Urinary bladder (tissue), 4 donors: ENCODE measurements at places on chromosomes 6 and 20. TPM values are rescaled to one million over a fixed set of nuclear protein-coding genes. Genes with fewer than 3 reads are reported as not detected.

DNA sequence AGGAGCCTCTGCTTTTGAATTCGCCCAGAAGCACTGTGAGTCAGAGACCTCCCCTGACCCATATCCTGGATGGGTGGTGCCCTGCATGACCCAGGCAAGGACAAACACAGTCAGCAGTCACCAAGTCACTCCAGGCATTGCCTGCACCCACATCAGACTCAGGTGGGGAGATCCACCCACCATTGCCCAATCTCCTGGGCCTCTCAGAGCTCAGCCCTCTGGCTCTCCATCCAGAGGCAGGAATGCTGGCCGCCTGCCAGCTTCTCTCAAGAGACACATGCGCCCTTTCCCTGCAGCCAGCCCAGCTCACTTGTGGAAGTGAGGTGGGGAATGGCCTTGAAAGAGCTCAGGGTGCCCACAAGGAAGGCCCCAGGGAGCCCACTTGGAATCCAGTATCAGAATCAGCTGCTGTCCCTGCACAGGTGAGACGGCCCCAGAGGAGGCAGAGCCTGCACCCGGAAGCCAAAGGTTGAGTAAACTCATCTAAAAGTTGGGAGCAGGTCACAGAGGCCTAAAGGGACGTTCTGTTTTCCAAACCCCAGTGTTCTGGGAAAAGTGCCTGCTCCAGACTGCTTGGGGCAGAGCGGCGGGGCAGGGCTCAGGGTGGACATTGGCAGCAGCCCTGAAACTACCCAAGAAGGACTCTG, 129.8 kb downstream of the PREX1 start:
- no peak for DNase-seq

- DNase-seq = no peak
Observed at GRCh38 chr6:63174173-63174572, 37.1 kb upstream of the FKBP1C start.

- DNase-seq = no peak
Observed at GRCh38 chr6:61809004-61809595, 476.9 kb downstream of the KHDRBS2 start.

DNA sequence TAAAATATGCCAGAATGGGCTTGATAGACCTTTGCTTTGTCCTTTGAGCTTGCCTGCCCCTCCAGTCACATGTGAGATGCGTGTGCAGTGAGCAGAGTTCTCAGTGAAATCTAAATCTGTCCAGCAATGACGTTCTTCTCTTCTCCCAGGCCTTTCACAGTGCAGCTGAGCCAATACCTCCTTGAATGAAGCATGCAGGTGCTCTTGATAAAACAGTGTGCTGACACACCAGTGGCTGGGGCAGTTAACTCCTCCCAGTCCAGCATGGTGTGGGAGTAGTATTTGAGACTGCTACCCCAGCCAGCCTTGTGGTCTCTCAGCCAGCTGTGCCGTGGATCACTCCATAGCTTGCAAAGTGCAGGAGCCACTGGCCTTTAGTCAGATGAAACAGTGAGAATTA, 240.5 kb downstream of the FARS2 start:
- DNase-seq = no peak

DNA sequence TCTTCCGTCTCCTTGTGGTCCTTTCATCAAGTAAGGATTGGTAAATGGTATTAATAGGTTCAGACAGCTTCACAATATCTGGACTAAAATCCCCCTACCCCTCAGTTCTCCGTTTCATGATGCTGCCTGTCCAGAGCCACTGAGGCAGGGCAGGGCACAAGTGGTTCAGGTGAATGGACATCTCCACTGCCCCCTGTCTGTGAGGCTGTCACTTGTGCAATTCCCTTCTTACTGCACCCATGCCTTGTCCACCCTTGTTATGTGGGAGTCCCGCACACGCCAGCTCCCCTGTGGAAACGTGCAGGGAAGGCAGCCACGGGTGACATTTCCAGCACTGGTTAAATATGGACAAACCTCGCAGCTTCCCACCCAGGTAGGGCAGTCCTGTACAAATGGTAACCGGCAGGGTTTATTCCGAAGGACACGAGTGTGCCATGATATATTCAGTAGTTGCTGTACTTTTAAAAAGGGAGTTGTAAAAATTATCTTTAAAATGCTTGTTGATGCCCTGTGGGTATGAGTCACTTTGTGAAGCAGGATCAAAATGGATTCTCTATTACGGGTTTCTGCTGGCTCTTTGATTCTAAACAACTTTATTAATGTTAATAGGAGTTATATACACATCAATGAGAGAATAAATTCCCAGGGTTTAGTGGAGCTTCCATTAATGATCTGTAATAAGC, 73.5 kb downstream of the FYN start:
- no peak for DNase-seq

DNA sequence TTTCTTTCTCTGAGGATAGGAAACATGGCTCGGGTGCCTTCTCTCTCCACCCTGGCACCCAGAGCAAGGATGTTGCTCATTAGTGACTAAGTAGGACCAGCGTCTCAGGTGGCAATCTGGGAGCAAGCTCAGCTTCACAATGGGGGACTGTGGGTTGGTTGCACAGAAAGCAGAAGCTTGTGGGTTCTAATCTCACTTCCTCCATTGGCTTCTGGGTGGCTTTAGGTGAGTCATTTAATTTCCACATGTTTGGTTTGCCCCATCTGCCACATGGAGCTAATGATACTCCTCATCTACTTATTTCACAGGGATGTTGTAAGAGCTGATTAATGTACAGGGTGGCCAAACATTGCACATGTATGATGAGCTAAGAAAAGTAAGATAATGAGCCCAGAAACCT, 54.8 kb upstream of the AKIRIN2 start:
- no peak for DNase-seq

The EDN3 gene
- polyA plus RNA-seq = 0.24 TPM

DNA sequence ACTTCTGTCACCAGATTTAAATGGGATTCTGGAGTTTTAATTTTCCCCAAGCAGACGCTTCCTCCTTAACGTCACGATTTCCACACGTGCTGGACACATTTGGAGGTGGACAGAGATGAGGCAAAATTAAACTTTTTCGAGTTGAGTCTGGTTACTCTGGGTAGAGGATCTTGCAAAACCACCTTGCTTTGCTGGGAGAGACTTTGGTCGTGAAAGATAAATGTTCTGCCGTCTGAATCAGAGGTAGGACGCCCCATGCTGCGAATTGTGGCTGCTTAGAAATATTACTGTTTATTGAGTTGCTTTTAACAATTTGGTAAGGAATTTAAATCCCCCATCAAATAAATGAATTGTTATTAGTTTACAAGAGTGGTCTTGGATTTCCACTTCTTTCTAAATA, 46.8 kb downstream of the CTCFL start:
- no peak for DNase-seq

DNA sequence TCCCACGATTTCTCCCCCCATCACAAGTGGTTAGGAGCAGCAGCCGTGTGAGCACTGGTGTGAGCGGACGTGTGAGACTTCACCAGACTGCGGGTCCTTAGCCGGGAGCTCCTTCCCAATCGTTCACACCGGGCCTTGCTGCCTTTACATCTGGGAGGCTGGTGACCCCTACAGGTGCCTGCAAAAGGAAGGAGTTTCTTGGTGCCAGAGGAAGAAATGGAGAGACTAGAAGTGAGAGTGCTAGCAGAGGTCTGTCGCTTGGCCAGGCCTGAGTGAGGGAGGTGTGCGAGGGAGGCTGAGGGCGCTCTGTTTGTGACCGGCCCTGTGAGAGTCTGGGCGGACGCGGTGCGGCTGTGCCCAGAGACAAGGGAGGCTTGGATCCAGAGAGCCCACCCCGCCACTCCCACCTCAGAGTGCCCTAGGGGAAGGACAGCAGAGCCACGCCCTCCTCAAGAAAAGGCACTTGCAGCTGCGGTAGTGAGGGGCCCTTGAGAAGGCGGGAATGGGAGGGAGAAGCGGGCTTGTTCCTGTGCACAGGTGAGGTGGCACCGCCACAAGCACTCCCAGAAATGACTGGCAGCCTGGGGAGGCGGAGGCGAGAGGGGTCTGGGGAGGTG, 10.0 kb upstream of the ARMC2 start:
- no peak for DNase-seq

DNA sequence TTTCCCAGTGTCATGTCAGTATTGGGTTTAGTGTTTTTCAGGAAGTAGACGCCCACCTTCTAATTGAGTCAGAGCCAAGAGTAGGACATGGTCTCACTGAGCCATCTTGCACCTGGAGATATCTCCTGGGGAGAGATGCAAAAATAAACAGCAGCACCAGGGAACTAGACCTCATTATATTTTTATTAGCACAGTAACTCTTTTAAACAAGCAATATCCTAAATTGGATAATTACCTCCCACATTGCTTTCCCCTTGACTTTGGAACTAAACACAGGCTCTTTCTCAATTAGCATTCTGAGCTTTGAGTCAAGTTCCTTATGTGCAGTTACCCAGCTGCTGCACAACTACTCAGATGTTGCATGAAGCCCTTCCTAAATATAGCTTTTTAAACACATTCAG, 175.4 kb downstream of the IBTK start:
- DNase-seq = no peak

- no peak for DNase-seq
Observed at GRCh38 chr20:44800391-44801046, 9.8 kb downstream of the RIMS4 start.

The HDGFL1 gene
- not detected for polyA plus RNA-seq

The OR2H2 gene
- polyA plus RNA-seq = not detected

The COL21A1 gene
- polyA plus RNA-seq = 16.8 TPM

The SSTR4 gene
- 0.06 TPM for polyA plus RNA-seq

The TSHZ2 gene
- polyA plus RNA-seq = 6.5 TPM

The ADGRF1 gene
- polyA plus RNA-seq = 5.3 TPM

- DNase-seq = no peak
Observed at GRCh38 chr6:56551409-56552120, 91.1 kb downstream of the DST start.

GRCh38 chr6:9334979-9335378, 899.6 kb upstream of the SLC35B3 start:
- no peak for DNase-seq

DNA sequence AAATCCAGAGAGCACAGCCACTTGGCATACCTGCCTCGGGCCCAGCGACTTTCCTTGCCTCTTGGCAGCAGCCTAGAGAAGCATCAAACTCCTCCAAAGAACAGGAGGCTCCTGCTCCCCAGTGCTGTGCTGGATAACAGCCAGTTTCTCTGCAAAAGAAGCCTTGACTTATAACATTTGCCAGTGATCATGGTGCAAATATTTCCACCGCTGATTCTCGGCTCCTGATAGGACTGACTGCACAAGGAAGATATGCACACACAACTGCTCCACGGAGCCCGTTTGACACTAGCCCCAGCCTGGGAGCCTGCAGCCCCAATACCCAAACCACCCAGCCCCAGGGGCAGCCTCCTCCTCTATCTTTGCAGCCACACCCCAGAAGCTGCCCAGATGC, 17.5 kb downstream of the ACSS1 start:
- no peak for DNase-seq

DNA sequence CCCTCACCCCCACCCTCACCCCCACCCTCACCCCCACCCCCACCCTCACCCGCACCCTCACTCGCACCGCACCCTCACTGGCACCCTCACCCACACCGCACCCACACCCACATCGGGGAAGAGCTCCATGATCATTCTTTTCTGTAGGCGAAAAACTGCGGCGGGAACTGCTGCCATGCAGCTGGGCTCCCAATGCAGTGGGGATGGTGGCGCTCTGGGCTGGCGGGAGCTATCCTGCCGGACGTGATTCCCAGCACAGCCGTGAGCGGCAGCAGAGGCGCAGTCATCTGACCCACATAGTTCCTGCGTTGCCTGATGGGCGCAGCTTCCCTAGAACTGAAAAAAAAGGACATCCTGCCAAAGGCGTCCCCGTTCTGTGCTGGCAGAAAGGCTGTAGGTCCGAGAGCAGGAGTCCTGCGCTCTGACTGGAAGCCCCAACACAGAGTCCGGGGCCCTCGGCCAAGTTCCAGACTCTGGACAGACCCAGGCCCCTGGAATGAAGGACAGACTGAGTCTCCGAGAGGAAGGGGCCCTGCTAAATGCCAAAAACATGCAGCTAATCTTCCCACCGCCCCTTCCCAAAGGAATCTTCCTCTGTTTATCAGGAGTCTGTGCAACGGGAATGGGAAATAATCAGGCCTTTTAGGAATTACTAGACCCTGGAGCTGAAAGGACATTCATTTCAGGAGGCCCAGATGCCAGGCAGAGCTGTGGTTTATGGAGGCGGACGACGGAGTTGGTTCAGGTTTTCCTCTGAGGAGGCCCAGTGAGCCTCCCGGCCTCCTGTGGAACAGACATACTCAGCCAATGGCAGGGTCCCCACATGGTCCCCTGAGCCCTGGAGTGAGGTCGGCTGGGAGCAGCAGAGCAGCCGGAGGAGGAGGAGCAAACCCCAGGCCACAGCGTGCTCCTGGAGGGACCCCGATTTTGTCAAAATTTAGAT, 14.1 kb upstream of the TCFL5 start:
- DNase-seq = no peak

DNA sequence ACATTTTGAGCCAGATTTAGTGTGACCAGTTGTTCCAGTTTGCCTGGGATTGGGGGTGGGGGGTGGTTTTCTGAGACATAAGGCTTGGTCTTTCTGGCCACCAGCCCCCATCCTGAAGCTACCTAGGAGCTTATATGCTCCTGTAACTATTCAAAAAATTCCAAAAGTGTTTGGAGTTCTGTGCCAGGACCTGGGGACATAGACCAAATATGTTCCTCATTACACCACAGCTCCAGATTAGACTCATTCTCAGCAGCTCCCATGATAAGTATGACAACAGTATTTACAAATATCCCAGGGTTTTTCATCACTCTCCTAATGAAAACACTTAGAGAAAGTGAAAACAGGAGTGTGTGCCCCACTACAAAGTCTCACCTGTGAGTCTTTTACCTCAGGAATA, 37.8 kb upstream of the RNF144B start:
- DNase-seq = no peak

The GSTA2 gene
- not detected for polyA plus RNA-seq

The OOEP gene
- polyA plus RNA-seq = 0.24 TPM

- DNase-seq = no peak
Observed at GRCh38 chr6:37042150-37042549, 36.7 kb downstream of the FGD2 start.

DNA sequence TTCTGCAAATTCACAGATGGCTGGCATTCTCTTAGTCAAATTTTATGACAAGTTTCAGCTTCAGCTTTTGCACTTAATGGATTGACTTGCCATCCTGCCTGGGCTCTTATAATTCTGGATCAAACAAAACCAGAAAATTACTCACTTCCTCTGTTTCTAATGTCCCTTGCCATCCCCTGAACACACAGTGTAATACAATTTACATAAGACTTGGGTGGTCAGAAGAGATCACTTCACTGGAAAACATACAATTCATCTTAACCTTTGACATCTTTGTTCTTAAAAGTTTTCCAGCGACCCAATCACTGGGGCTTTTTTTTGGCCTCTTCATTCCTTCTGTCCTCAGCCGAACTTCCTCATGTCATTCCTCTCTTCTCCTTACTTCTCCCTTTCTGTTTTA, 199.0 kb downstream of the ARHGAP18 start:
- no peak for DNase-seq

The ABT1 gene
- polyA plus RNA-seq = 19.6 TPM

- DNase-seq = no peak
Observed at GRCh38 chr20:60894091-60894490, 358.0 kb upstream of the CDH4 start.

The TRIM31 gene
- polyA plus RNA-seq = 9.6 TPM

- no peak for DNase-seq
Observed at GRCh38 chr20:62178316-62179161, 4.3 kb upstream of the MTG2 start.
